Stimulated activated CD4-positive, alpha-beta T cell treated with anti-CD3 and anti-CD28 coated beads, Interleukin-12 subunit alpha, Interleukin-12 subunit beta, amount 100 ng/mL, for 48 hours (primary cell): ENCODE measurements at places on chromosomes 11 and 22.

DNA sequence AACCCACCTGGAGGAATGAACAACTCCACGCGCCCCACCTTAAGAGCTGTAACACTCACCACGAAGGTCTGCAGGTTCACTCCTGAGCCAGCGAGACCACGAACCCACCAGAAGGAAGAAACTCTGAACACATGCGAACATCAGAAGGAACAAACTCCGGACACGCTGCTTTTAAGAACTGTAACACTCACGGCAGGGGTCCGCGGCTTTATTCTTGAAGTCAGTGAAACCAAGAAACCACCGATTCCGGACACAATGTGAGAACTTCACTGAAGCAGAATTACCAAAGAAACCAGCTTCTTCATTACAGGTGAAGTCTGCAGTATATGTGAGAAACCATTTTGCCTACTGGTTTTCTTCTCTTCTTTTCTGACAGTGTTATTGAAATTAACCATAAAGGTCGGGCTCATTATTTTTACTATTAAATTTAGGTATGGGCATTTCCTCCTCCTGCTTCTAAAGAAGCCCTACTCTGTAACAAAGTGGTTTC, 303.0 kb downstream of the KCNA4 start:
- no peak for DNase-seq

GRCh38 chr11:76799066-76799804, 16.1 kb downstream of the TSKU start:
- peak; percentile 67 for DNase-seq

- DNase-seq, result no peak
Observed at GRCh38 chr11:67054836-67055523, 1.7 kb upstream of the RHOD start.

DNA sequence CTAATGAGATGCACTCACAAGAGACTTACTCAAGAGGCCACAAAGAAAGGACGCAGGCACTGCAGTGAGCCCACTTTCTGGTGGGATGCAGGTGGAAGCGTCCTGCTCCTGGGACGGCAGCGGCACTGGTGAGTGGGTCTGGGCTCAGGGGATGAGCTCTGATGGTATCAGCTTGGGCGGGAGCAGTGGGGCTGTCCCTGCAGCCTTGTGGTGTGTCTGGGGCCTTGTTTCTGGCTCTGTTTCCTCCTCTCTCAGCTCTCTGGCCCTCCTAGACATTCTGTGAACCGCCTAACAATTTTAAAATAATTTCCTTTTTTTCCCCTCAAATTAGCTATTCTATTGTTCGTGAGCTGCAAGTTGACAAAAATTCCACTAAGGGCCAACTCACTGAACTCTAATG, 8.8 kb upstream of the ST14 start:
- no peak for DNase-seq

- no peak for DNase-seq
Observed at GRCh38 chr11:719214-720016, 13.4 kb downstream of the EPS8L2 start.

- DNase-seq, result no peak
Observed at GRCh38 chr11:15884777-15885540, 471.4 kb downstream of the SOX6 start.

GRCh38 chr11:114348200-114349191, 51.8 kb downstream of the C11orf71 start:
- DNase-seq, result peak; percentile 42

GRCh38 chr11:83116015-83116641, 40.8 kb upstream of the PCF11 start:
- no peak for DNase-seq

DNA sequence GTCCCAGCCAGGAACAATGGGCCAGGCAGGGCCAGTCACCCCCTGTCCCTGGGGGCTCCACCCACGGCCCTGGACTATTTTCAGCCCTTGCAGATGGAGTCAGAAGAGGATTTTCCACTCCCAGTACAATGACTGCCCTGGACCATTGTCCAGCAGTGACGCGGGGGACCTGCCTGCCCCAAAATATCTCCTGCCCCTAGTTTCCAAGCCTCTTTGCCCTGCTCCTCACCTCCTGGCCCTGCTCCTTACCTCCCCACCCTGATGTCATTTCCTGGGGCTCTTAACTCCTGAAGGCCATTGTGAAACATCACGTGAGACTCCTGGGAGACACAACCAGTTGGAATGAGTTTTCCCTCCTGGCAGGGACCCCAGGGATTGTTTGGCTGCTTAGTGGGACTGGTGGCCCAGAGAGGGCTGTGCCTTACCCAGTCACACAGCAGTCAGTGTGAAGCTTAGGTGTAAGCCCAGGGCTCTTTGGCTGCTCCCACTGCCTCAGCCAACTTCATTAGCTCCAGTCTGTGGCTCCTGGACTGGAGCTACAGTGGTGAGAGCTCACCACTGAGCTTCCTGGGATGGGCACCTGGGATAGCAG, 22.2 kb downstream of the P2RY2 start:
- no peak for DNase-seq

GRCh38 chr11:46210133-46210636, 67.3 kb upstream of the CREB3L1 start:
- no peak for DNase-seq
